Sigmoid colon (tissue), 7 donors: ENCODE measurements at places on chromosomes 5 and 9. TPM values are rescaled to one million over a fixed set of nuclear protein-coding genes. Genes with fewer than 3 reads are reported as not detected.

GRCh38 chr9:11356067-11356466 lies 743.3 kb upstream of the PTPRD start:
- no peak for DNase-seq
- H3K27ac ChIP-seq, result no peak overlapping the region
- H3K4me3 ChIP-seq, result no peak overlapping the region
- no peaks in the 10 kb centered on the region for H3K36me3 ChIP-seq

DNA sequence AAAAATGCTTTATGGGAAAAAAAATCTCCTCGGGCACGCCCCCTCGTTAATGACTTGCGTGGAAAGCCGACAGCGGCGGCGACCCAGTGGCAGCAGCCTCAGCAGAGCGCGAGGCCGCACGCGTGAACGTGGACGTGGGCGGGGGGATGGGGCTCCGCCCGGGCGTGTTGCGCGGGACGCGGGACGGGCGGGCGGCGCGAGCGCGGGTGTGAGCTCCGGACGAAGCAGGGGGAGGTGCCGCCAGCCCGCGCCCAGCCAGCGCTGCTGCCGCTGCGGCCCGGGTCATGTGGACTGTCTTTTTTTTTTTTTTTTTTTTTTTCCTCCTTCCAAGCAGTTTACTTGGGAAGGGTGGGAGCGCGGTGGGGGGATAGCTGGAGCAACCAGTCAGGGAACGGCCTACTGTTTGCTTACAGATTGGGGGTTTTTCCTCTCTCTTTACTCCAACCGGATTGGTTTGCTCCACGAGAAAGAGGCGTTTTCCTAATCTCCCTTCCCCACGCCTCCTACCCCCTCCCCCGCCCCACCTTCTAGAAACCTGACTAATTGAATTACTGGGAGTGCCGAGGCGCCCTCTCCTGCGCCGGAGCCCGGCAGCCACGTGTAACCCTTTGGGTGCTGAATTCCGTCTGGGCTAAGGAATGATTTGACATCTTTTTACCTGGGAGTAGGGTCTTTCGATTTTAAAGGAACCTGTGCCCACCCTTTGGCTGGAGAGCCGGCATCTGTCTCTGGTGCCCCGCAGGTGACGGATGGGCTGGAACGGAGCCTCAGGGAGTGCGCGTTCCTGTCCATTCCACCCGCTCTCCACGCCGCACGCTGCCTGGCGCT lies 1.7 kb upstream of the EFNA5 start:
- peaks cover 23% of the 10 kb centered on the region for H3K4me1 ChIP-seq
- H3K36me3 ChIP-seq, result no peaks in the 10 kb centered on the region
- H3K27ac ChIP-seq, result peak overlapping the region; percentile 76
- H3K27me3 ChIP-seq, result peaks cover 23% of the 10 kb centered on the region
- peak overlapping the region; percentile 47 for H3K4me3 ChIP-seq

DNA sequence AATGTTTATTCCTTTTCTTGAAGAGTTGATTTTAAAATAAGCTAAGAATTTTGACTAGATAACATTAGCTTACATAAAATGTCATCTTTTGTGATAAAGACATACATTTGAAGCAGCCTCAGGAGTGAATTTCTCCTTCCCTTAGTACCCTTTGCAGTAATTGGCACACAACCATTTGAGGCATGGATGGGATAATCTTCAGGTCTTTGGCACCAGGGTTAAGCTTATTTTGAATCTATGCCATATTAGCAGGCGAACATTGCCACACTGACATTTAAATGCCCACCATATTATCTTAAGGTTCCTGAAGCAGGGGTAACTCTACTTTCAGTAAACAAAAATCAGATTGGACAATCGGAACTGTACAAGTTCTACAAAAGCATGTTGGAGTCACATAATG lies 126.0 kb downstream of the NR3C1 start:
- H3K27ac ChIP-seq, result no peak overlapping the region
- no peaks in the 10 kb centered on the region for H3K27me3 ChIP-seq
- H3K36me3 ChIP-seq, result no peaks in the 10 kb centered on the region
- DNase-seq, result no peak

SLC34A1 gene
- polyA plus RNA-seq, result 0.04 TPM

SCGB3A2 gene
- not detected for polyA plus RNA-seq

FAM153A gene
- polyA plus RNA-seq, result not detected

CCDC192 gene
- polyA plus RNA-seq, result not detected

C9orf50 gene
- not detected for polyA plus RNA-seq
